ENCODE measurements at places on chromosomes 11 and 22.

DNA sequence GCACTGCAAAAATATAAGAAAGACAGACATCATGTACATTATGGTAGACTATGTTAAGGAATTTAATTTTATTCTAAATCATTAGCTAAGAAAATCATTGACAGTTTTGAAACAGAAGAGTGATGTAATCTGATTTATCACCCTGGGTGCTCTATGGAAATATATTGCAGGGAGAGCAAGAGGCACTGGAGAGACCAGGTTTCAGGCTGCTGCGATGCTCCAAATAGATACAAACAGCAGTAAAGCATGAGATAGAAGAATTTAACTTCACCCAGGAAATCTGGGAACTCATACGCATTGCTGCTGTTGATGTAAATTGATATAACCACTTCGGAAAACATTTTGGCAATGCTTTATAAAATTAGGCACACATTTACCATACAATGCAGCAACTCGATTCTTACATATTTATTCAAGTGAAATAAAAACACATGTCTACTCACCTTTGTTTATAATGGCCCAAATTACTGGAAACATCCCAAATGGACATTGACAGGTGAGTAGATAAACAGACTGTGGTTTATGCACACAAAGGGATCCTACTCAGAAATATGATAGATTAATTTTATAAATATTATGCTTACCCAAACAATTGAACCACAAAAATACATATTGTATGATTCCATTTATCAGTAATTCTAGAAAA, 535.1 kb upstream of the CHORDC1 start:
- no peak for DNase-seq

DNA sequence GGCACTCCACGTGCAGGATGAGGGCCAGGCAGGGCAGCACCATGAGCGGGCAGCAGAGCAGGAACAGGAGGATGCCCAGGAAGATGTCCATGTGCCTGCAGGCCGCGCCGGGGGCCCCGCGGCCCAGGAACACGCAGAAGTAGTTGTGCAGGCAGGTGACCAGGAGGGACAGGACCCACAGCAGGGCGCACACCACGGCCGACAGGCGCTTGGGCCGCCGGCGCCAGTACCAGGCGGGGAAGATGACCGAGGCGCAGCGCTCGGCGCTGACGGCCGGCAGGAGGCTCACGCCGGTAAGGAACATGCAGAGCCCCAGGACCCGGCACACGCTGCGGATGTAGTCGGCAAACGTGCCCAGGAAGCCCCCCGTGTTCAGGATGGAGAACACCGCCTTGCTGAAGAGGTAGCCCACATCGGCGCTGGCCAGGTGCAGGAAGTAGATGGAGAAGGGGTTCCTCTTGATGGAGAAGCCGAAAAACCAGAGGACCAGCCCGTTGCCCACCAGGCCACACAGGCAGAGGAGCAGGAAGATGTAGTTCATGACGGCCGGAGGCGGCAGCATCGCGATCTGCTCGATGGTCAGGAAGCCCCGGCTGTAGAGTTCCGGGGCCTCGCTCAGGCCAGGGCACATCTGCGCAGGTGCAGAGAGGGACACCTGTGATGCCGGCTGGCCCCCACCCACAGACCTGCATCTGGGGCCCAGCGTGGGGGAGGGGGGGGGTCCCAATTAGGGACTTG, 7.2 kb downstream of the MRGPRF start:
- no peak for DNase-seq

- DNase-seq, result peak; percentile 16
These were observed 46.2 kb downstream of the FAM83F start for GRCh38 chr22:40040927-40041326.

GRCh38 chr11:73949246-73949645, 1.6 kb upstream of the DNAJB13 start:
- no peak for DNase-seq

DNA sequence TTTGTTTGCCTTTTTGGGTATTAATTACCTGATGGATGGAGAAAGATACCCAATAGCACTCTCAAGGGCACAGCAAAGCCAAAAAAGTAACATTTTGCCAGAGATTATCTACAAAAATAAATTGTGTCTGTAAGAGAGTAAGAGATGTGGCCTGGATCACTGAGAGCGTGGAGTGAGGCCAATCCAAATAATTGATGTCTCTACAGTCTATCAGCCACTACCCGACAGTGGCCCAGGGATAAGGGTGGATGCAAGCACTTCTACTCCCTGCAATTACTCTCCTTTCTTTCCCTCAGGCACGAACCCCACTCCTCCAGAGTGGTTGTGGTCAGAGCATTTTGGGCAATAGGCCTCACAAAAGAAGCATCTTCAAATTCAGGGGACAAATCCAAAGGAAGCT, 92.3 kb upstream of the ZC3H12C start:
- DNase-seq, result no peak

GRCh38 chr11:109123816-109124787, 297.9 kb upstream of the C11orf87 start:
- DNase-seq, result no peak

- DNase-seq, result no peak
These were observed 79.1 kb downstream of the KCNQ1 start for GRCh38 chr11:2523821-2524391.

- DNase-seq, result no peak
These were observed 67.0 kb upstream of the EIF3D start for GRCh38 chr22:36595940-36596339.

- DNase-seq, result no peak
These were observed 69.1 kb downstream of the C11orf87 start for GRCh38 chr11:109490953-109491635.

- DNase-seq, result no peak
These were observed 28.4 kb downstream of the RRP8 start for GRCh38 chr11:6574816-6575715.

- DNase-seq, result no peak
These were observed 32.6 kb upstream of the B3GNT6 start for GRCh38 chr11:77001613-77002012.

DNA sequence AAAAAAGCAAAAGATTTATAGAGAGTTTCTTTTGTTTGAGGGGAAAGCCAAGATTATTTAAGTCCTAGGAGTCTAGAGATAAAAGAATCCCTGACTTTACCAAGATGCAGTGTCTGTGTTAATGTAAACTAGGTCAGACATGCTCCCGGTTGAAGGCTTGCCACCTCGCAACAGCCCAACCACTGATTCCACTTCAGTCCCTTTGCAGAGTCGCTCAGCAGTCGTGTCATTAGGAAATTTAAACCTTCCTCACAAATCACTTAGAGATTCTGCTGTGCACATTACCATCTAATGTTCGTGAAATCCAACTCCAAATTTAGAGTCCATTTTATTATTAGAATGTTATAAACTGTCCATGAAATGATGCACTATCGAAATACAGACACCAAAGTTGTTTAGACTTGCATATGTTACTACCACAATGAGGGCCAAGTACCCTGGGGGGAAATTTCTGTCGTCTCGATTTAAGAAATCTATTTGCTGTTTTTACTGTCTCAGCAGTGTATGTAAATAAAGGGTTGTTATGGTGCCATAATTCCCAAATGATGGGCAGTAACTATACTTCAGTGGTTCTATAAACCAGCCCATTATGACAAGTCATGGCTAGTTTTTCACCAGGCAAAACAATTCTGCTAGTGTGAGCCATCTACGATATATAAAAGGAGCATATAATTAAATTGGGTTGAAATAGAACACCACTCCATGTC, 101.4 kb upstream of the MTNR1B start:
- DNase-seq, result no peak
